Inflammatory macrophage treated with lipopolysaccharide for 4 hours (primary cell): ENCODE measurements at places on chromosomes 5 and 9.

DNA sequence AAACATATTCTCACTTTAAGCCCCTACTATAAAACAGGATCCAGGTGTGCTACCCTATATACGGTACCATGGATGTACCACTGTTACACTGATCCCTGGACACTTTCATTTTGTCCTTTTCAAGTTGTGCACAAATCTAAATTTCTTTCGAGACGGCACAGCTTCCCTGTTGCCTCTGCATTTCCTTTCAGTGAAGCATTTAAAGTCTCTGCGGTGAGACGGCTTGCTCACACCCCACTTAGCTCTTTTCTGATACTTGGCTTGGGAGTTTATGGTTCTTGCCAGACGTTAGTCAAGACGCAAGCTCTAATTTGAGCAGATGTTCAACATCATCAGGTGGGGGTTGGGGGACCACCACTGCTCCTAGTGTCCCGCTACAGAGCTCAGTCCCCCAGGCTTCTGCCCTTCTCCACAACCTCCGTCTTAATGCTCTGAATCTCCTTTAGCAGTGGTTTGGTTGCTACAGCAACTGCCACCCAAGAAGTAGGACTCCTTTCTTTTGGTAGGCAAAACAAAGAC, 15.8 kb downstream of the F2RL2 start:
- no peak for DNase-seq

- DNase-seq, result peak; percentile 81
Observed at GRCh38 chr9:6757132-6757455, 679 bp upstream of the KDM4C start.

GRCh38 chr5:175657593-175658271, at the start of gene HRH2:
TSS of gene HRH2 (plus strand) at chr5:175658071. CDS start at chr5:175683234, 25,163 bp downstream.
- DNase-seq, result peak; percentile 62

DNA sequence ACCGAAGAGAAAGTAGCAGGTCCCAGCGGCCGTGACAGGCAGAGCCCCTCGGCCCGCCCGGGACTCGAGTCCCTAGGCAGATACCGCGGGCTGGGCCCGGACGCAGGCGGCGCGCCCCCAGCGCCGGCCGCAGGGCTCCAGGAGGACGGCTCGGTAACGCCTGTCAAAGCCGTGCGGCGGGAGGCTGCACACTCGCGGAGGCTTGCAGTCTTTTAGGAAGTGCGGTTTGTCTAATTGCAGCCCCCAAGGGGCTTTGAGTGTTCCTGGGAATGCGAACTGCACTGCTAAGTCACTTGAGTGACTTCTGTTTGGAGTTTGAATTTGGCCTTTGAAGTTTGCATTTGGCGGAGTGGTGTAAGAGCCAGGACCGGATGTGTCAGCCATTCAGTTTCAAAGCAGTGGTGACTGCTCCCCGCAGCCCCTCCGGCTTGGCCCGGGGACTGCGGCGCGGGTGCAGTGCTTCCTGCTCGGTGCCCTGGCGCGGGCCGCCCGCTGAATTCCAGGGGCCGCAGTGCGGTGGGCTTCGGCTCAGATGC, 1.3 kb downstream of the MAP3K1 start:
- DNase-seq, result peak; percentile 70

DNA sequence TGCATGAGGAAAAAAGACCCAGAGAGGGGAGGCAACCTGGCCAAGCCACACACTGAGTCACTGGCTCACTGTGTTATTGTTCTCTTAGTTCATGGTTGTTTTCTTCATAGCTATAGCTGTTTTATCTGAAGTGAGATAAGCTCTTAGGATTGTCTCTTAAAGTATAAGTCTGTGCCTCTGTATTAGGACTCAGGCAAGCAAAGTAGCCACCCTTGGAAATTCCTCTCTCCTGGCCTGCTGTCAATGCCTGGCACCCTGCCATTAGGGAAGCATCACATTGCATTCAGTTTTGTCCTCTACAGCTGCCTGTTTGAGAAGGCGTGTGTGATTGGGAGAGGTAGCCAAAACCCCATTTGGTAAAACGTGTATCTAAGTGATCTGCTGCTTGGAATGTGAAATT, 147.4 kb upstream of the GLRA1 start:
- DNase-seq, result no peak

DNA sequence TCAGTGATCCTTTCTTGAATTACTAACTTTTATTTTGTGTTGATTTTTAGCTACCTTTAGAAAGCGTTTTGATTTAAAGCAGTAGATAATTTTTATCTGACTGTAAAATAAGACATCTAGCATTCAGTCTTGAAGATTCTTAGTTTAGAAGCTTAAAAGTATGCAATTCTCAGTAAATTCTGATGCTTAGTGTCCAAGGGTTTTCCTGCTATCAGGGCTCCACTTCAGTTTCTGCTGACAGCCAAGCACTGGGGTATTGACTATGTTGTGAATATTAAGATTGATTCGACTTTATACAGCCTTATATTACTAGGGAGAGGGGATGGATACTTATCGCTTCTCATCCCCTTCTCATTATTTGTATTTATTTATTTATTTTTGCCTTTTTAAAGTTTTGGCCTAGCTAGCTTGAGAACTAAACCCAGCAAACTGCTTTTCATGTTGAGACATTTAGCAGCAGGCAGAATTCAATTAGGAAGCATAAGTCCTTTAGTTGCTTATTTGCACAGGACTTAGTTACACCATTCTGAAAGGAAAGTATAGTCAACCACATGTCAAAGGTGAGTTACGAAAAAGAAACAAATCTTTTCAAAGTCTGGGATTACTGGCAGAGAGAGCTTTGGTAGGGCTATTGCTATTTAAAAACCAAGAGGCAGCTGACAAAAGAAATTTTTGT, 2.9 kb downstream of the PBX3 start:
- DNase-seq, result no peak

- no peak for DNase-seq
Observed at GRCh38 chr5:111747337-111747736, 9.7 kb downstream of the NREP start.

GRCh38 chr9:2154731-2155130, 139.6 kb downstream of the SMARCA2 start:
- no peak for DNase-seq

DNA sequence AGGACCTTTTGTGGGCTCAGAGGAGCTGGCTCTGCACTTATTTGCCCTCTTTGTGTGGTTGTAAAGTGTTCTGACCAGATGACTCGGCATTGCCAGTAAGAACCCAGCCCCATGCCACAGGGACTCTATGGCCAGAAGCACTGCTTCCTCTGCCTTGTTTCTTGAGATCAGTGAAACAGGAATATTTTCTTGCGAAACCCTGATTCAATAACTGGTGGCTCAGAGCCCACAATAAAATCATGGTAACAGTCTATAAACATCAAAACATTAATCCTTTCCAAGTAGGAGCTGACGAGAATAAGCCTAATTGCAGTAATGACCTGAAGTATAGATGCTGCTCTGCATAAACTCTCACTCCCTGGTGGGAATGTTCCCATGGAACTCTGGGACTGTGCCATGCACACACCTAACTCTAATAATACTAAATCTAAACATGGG, 344.3 kb downstream of the ZNF608 start:
- DNase-seq, result no peak

- no peak for DNase-seq
Observed at GRCh38 chr5:111942661-111943401, 185.8 kb upstream of the NREP start.

GRCh38 chr9:30661925-30662324, 1722.5 kb upstream of the ACO1 start:
- no peak for DNase-seq

DNA sequence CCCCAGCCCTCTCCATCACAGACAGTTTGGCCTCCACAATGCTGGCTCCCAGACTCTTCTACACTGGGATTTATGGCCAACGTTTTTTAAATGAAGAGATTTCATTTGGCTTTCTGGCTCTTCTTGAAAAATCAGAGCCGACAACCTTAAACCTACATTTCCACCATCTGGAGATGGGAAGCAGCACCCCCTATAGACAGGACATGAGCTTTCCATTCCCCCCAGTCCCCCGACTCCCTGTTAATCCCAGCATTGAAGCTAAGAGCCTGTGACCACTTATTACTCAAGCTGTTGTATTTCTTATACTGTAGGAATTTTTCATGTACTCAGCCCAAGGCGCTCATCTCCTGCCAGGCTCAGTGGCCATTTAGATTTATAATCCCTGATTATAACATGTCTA, 34.0 kb upstream of the AFAP1L1 start:
- DNase-seq, result no peak

GRCh38 chr9:117826837-117827236, 122.6 kb downstream of the TLR4 start:
- DNase-seq, result peak; percentile 21

DNA sequence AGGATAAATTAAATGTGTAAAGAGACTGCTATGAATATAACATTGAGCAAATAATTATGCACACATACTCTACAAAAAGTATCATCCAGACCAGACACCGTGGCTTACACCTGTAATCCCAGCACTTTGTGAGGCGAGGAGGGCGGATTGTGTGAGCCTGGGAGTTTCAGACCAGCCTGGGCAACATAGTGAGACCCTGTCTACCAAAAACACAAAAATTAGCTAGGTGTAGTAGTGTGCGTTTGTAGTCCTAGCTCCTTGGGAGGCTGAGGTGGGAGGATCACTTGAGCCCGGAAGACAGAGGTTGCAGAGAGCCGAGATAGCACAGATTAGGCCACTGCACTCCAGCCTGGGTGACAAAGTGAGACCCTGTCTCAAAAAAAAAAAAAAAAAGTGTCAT, 2.4 kb upstream of the CDC42SE2 start:
- no peak for DNase-seq

DNA sequence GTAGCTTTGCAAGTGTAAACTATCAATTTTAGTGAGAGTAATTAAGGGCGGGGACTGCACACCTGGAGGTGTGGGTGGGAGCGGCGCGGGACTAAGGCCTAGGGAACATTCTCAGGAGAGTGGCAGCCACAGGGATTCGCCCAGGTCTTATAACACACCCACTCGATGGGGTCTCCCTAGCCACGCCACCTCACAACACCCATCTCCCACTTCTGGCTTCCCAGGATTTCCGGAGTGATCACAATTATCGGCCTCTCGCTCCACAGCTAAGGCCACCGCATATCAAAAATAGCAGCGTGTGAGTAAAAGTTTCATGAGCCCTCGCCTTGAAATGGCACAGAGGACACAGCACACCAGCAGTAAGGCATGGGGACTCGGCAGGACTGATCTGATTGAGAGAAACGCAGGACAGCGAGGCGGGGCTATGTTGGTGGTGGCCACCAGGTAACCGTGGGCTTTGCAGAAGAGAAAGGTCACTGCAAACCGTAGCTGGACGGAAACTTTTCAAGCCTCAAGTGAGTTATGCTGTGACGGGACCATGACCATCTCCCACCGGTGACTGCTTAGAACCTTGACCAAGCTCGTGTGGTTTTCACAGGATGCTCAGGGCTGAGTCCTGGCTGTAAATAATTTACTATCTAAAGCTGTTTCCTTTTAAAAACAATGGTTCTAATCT, 1.1 kb upstream of the LPAR1 start:
- no peak for DNase-seq

DNA sequence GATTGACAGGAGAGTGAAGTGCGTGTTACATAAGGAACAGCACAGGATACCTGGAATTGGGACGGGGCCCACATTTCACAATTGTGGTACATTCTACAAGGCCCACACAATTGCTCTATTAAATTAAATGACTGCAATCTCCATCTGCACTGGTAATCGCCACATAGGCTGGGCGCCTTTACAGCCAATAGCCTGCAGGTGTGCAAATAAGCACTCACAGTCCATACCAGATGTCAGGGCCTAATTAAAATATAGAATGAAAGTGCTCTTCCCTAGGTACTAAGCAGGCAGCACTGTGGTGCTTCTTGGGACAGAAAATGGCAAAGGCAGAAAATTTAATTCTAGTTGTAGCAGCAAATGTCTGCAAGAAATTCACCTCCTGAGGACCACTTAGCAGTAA, 82.7 kb downstream of the ATP10B start:
- DNase-seq, result no peak

DNA sequence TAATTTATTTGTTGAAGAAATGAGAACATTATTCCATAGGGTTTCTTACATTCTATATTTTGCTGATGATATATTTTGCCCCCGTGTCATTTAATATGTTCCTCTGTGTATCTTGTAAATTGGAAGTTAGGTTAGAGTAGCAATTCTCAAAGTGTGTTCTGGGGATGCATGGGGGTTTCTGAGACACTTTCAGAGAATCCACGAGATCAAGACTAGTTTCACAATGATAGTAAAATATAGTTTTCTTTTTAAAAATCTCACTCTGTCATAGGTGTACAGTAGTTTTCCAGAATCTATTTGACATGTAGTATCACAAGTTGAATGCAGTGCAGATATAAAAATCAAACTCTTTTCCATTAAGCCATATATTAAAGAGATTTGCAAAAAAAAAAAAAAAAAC, 488.6 kb upstream of the SGCD start:
- DNase-seq, result no peak

- DNase-seq, result no peak
Observed at GRCh38 chr5:35337340-35338156, 107.3 kb upstream of the PRLR start.

GRCh38 chr9:130347931-130348330, 82.4 kb downstream of the HMCN2 start:
- no peak for DNase-seq

- no peak for DNase-seq
Observed at GRCh38 chr5:61575103-61575502, 243.0 kb downstream of the ZSWIM6 start.

- DNase-seq, result no peak
Observed at GRCh38 chr9:122005597-122005996, 87.5 kb downstream of the TTLL11 start.

GRCh38 chr5:61538722-61539501, 206.9 kb downstream of the ZSWIM6 start:
- DNase-seq, result no peak

- DNase-seq, result no peak
Observed at GRCh38 chr5:159163701-159164046, 45.7 kb downstream of the RNF145 start.

GRCh38 chr9:71183251-71183650, 61.8 kb upstream of the TRPM3 start:
- no peak for DNase-seq

GRCh38 chr5:17132444-17133083, 84.9 kb upstream of the BASP1 start:
- peak; percentile 61 for DNase-seq

- peak; percentile 42 for DNase-seq
Observed at GRCh38 chr5:77101298-77101697, 14.2 kb upstream of the ZBED3 start.

DNA sequence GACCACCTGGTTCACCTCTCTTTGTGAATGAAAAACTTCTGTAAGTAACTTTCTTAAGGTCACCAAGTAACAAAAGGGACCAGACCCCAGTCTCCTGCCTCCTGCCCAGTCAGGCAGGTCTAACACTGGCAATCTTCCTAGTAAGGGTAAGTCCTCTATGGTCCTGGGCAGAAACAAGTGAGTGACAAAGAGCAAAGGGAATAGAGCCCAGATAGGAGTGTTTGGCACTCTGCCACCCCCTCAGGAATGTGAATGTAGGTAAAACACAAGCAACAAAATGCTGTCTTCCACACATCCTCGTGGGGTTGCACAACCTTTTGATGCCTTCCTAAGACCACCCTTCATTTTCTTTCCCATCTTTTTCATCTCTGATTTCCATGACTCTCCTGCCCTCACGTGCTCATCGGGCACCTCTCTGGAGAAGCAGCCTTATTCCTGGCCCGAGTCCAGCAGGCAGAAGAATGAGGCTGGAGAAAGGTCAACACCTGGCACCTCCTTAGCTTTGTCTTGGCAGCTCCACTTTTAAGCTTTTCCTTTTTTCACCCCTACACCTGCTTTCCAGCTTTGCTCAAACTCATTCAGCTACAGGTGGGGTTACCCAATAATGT, 90.2 kb upstream of the LHFPL2 start:
- DNase-seq, result no peak
